ENCODE measurements at places on chromosomes 5 and 9.

- no peaks in the 10 kb centered on the region for H3K27me3 ChIP-seq
- H3K27ac ChIP-seq = no peak overlapping the region
- DNase-seq = no peak
- no peaks in the 10 kb centered on the region for H3K4me1 ChIP-seq
- H3K36me3 ChIP-seq = no peaks in the 10 kb centered on the region
Observed at GRCh38 chr5:137365126-137365865, 133.8 kb downstream of the SPOCK1 start.

GRCh38 chr5:148849461-148849860 is 23.1 kb downstream of the ADRB2 start:
- H3K27me3 ChIP-seq = no peaks in the 10 kb centered on the region
- no peak overlapping the region for H3K4me3 ChIP-seq
- no peaks in the 10 kb centered on the region for H3K36me3 ChIP-seq
- no peak overlapping the region for H3K27ac ChIP-seq
- DNase-seq = no peak
- H3K4me1 ChIP-seq = no peaks in the 10 kb centered on the region

- no peak overlapping the region for H3K27ac ChIP-seq
- no peaks in the 10 kb centered on the region for H3K36me3 ChIP-seq
- no peak for DNase-seq
- no peaks in the 10 kb centered on the region for H3K27me3 ChIP-seq
- H3K4me1 ChIP-seq = no peaks in the 10 kb centered on the region
Observed at GRCh38 chr9:99592834-99593574, 228.7 kb upstream of the NR4A3 start.

DNA sequence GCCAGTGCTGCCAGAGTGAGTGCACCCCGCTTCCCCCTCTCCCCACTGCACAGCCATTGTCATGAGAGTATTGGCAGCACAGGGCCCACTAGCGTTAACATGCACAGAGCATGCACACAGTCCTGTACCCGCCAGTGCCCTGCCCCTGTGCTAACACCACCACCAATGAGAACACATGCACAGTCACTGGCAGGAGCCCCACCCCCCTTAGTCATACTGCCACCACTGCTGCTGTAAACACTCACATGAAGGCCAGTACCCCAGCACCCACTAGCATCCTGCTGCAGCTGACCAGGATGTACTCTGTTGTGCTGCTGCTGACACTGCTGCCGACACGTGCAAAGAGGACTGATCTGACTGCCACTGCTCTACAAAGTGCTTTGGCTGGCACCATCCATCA is 19.5 kb upstream of the RANBP6 start:
- no peaks in the 10 kb centered on the region for H3K27me3 ChIP-seq
- no peaks in the 10 kb centered on the region for H3K4me1 ChIP-seq
- no peak overlapping the region for H3K4me3 ChIP-seq

GRCh38 chr5:1335540-1336095 is 9.3 kb downstream of the CLPTM1L start:
- no peaks in the 10 kb centered on the region for H3K4me1 ChIP-seq
- no peaks in the 10 kb centered on the region for H3K27me3 ChIP-seq
- no peak for DNase-seq
- peaks cover 20% of the 10 kb centered on the region for H3K36me3 ChIP-seq
- H3K27ac ChIP-seq = no peak overlapping the region

DNA sequence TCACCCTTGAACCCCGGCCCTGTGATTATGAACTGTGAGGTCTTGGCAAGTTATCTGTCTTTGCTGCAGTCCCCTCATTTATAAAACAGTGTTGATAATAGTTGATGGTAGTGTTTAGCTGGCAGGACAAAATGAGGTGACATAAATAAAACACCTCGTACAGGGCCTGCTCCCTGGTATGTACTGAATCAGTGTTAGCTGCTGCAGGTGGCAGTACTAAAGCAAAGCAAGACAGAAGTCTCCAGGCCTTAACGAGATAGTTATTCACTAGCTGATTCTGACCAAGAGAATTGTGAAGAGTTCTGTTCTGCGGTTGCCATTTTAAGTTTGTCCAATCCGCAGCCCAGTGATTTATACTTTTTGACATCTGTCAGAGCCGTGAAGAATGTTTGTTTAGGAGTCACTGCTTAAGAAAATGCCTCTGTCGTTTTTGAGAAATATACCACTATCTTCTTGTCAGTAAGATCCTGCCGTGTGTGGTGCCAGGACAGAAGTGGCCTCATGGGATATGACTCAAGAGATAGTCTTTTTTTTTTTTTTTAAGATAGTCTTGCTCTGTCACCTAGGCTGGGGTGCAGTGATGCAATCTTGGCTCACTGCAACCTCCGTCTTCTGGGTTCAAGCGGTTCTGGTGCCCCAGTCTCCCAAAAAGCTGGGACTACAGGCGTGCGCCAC is 75.9 kb downstream of the KDM4C start:
- H3K27ac ChIP-seq = no peak overlapping the region
- no peak overlapping the region for H3K4me3 ChIP-seq
- H3K27me3 ChIP-seq = no peaks in the 10 kb centered on the region
- no peak for DNase-seq

- no peak for DNase-seq
- H3K36me3 ChIP-seq = no peaks in the 10 kb centered on the region
- no peaks in the 10 kb centered on the region for H3K4me1 ChIP-seq
- H3K4me3 ChIP-seq = no peak overlapping the region
Observed at GRCh38 chr5:37132646-37133045, 116.5 kb downstream of the CPLANE1 start.

DNA sequence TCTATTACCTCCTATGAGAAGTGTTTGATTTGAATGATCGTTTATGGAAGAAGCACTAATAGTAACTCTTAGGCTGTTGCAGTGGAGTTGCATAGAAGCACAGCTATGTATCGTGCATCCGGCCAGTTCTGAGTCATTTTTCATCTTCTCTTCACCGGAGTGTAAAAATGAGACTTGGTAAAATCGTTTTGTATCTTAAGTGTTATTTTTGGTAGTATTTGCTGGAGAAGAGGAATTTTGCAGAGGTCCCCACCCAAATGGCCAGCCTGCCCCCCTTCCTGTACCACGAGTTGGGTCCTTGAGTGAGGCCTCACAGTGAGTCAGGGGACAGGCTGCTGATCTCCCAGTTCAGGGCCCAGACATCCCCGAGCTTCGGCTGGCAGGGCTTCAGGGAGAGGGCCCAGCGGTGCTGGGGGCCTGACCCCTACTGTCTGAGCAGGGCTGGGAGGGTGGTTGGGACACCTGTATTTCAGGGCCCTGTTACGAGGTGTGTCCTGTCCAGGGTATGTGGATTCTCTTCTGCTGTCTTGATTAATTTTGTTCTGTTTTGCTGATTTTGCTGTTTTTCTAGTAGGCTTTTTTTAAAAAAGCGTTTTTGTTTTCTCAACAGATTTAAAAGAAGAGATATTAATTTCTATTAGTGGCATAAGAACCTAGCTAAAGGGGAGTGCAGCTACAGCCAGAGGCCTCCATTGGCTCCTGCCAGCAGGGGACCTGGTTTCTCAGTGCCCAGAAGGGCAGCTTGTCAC is 210.8 kb downstream of the TRIO start:
- H3K36me3 ChIP-seq = peaks cover 1% of the 10 kb centered on the region
- no peak overlapping the region for H3K4me3 ChIP-seq
- H3K27ac ChIP-seq = no peak overlapping the region
- H3K4me1 ChIP-seq = peaks cover 17% of the 10 kb centered on the region
- no peaks in the 10 kb centered on the region for H3K27me3 ChIP-seq

DNA sequence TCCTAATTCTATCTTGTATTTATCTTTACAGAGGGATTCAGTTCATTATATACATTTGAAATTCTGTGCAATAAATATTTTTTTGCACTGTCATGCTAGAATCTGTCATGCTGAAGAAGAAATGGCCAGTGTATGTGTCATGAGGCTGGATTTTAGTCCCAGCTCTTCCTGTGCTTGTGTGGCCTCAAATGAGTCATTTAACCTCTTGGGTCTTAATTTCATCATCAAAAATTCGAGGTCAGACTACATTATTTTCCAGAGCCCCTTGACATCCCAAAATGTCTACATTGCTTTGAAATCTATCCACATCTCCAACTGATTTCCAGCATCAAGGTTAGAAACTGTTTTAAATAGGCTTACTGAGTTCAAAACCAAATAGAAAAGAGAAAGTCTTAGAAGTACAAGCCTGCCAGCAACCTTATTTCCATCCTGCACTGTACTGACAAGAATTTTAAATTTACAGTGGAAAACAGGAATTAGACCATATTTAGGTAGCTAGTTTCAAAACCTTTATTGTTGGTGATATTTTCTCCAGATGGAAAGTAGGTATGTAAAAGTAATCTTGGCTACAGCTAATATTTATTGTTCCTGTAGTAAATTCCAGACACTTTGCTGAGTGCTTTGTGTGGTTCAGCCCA is 96.7 kb upstream of the MAMDC2 start:
- no peaks in the 10 kb centered on the region for H3K4me1 ChIP-seq
- H3K36me3 ChIP-seq = no peaks in the 10 kb centered on the region
- H3K27ac ChIP-seq = no peak overlapping the region
- peak; percentile 67 for DNase-seq
- no peaks in the 10 kb centered on the region for H3K27me3 ChIP-seq

GRCh38 chr5:94082405-94082804 is 341.0 kb upstream of the POU5F2 start:
- H3K27ac ChIP-seq = no peak overlapping the region
- no peak overlapping the region for H3K4me3 ChIP-seq
- H3K4me1 ChIP-seq = no peaks in the 10 kb centered on the region
- no peak for DNase-seq

DNA sequence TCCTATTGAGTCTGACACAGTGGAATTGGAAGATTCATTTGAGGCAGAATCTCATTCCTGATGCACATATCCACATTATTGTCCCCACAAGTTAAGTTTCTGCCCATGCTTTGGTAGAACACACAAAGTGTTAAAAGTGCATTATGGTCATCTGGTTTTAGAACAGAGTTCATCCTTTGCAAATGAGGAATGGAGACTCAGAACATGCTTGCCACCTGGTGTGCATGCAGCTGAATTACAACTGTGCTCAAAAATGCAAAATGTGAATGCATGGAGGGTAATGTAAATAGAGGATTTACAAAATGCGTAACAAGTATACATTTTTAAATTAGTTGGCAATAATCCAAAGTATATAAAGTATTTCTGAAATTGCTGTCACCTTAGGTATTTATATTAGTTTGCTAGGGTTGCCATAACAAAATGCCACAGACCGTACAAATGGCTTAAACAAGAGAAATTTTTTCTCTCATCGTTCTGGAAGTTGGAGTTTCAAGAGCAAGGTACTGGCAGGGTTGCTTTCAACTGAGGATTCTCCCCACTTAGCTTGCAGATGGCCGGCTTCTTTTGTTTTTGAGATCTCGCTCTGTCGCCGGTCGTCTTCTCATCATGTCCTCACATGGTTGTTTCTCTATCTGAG is 671.1 kb downstream of the TAF11L14 start:
- H3K4me3 ChIP-seq = no peak overlapping the region
- no peak overlapping the region for H3K27ac ChIP-seq

DNA sequence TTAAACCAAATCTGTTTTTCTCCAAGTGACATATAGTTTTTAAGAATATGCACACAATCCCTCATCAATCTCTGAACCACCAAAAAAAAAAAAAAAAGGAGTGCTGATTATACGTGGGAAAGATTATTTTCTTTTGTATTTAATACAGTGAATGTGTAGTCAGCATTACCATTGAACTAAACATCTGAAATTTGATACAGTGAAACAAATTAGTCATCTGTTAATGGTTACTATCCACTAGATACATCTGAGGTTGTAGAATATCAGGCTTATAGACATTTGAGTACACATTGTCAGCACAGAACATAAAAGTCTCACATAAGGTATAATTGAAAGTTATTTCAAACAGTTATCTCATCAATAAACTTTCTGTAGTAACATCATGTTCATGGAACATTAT is 87.0 kb downstream of the SLF1 start:
- no peak overlapping the region for H3K27ac ChIP-seq
- H3K4me3 ChIP-seq = no peak overlapping the region
- DNase-seq = no peak
- H3K36me3 ChIP-seq = no peaks in the 10 kb centered on the region
- H3K27me3 ChIP-seq = no peaks in the 10 kb centered on the region

Measured in mesendoderm (in vitro differentiated cells).